CD4-positive, alpha-beta T cell treated with Interferon alpha-2 for 1 hour (primary cell): ENCODE measurements at places on chromosomes 11 and 22.
A peak's percentile ranks its signal among the peaks of the same experiment; 100 is the strongest.

GRCh38 chr11:107708792-107709191 is 3.1 kb downstream of the SLN start:
- no peak for DNase-seq

DNA sequence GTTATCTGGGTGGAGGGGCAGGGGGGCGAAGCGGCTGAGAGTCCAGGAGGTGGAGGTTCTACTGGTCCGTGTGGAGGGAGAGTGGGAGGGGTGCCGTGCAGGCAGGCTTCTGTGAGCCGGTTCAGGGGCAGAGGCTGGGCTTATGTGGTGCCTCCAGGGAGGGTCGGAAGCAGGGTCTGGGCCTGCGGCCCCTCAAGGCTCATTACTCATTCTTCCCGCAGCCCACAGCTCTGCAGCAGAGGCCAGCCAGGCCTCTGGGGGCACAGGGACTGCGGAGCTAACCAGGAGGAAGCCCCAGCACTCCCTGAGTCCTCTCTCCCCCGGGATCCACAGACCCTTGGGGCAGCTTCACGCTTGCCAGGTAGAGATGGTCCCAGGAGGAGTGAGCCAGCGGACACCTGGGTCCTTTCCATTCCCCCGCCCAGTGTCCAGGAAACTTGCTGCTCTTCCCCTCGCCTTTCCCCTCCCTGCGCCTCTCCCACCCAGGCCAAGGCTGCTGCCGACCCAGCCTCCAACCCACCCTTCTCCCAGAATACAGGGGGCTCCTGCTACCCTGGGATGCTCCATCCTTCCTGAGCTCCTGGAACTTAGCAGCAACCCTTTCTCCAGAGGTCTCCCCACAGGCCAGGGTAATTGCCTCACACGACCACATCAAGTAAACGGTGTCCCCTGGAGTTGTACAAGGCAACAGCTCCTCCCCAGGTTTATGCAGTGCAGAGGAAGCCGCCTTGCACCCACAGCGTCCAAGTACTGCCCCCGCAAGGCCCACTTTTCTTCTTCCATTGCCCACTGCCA is 6.3 kb downstream of the NRXN2 start:
- no peak for DNase-seq

DNA sequence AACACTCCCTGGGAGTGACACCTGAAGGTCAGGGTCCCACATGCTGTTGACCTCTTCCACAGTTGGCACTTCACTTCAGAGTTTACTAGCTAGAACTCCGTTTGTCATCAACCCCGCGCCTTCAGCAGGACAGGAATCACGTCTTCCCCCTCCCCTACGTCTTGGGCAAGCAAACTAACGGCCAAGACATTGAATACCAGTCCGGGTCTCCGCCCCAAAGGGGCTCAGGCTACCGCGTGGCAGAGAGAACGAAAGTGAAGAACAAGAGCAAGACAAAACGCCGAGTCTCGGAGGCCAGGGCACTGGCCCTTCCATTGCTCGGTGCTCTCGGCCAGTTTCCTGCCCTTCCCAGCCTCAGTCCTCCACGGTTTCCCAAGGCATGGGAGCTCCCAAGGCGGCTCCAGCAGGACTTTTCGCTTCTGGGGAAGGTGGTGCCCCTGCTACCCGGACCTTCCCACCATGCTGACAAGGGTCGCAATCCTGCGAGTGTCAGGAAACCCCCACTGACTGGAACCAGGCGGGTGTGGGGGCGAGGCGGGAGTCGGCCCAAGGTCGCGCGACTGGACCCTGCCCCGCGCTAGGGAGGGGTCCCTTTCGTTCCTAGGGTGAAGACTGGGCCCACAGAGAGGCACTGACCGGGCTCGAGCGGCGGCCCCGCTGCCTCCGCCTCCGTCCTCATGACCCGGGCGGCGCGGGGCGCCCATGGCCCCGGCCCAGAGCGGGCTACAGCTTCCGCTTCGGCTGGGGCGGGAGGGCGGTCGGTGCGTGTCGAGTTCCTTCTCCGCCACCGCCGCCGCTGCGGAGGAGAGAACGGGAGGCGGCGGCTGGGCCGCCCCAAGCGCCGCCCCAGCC is at the start of gene GUCD1:
GUCD1 (minus strand) TSS at position 826 of the 852 bp plus-strand sequence; CDS start at position 679, 147 bp downstream.
- DNase-seq = no peak

DNA sequence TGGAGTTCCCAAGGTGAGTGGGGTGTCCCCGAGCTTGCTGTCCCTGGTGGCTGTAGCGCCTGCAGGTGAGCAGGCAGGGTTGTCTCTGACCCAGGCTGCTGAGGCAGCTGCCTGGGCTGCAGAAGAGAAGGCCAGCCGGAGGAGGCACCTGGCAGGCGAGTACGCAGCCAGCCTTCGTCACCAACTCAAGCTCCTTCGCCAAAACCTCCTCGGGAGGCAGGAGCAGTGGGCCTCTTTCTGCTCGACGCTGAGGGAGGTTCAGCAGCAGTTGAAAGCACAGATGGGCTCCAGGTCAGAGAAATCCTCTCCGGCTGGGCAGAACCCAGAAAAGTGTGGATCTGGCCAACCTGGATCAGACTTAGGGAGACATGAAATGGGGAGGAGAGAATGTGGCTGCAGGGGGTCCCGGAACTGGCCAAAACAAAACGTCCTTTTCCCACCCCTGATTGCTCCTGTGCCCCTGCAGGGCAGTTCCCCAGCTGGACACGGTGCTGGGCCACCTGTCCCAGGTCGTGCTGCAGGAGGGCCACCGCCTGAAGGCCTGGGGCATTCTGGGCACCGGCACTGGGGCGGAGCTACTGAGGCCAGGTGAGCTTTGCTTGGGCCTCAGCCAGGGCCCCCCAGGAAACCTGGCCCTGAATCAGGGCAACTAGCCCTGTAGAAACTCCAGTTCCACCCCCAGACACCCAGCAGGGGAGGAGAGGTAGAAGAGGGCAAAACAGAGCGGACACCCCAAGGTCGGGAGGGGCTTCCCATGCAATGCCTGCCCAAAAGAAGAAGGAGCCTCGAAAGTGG is 56.7 kb downstream of the BTG4 start:
- no peak for DNase-seq

- no peak for DNase-seq
Observed at GRCh38 chr11:12862696-12863469, 146.2 kb upstream of the RASSF10 start.

GRCh38 chr11:90446207-90446606 is 223.4 kb upstream of the CHORDC1 start:
- DNase-seq = no peak

GRCh38 chr11:130408401-130408890 is 20.0 kb downstream of the ADAMTS8 start:
- DNase-seq = no peak

DNA sequence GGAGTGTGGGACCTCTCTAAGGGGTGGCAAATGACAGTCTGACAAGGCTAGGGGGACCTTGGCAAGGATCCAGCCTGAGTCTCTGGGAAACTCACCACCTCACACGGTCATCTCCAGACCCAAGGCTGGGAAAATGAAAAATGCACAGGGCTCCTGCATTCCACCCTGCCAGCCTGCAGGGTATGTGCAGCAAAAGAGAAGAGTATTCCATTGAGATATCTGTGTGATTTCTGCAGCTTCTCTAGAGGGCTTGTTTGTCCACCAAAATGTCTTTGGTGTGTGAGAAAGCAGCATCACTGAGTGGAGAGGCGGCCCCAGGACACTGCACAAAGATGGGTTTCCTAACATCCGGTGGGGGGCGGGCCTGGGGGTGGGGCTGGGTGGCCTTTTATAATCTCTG is 177.8 kb downstream of the EFCAB6 start:
- DNase-seq = no peak

DNA sequence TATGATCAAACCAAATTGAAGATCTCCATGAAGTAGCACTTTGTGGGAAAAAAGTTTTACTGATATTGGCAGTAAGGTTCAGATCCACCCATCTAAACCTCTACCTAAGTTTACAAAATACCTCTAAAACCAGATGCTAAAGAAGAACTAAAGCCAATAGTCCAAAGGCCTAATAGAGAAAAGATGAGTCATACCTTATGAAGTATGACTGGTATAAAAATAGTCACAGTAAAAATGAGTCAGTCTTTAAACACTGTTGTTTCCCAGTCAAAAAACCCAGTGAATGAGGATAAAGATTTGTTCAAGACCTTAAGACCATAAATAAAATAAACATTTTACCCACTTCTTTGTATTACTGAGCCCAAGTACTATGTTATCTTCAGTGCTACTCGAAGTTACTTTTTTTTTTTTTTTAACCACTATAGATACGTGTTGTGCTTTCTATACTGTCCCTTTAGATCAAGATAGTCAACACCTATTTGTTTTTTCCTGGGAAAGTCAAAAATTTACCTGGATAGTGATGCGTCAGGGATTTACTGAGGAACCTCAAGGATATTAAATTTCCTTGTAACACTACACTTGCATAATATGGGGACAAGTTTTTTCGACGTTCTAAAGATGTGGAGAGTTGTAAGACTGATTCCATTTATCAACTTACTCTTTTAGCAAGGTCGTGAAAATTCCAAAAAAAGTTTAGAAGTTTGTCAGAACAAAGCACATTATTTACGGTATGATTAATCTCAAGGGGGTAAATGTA is 87.3 kb downstream of the CCDC73 start:
- DNase-seq = no peak

GRCh38 chr11:100866453-100866852 is 179.4 kb downstream of the ARHGAP42 start:
- DNase-seq = peak; percentile 1

- DNase-seq = peak; percentile 72
Observed at GRCh38 chr22:28810821-28811491, 10.6 kb upstream of the XBP1 start.

GRCh38 chr22:37330200-37331033 is 48.1 kb downstream of the CYTH4 start:
- peak; percentile 41 for DNase-seq

DNA sequence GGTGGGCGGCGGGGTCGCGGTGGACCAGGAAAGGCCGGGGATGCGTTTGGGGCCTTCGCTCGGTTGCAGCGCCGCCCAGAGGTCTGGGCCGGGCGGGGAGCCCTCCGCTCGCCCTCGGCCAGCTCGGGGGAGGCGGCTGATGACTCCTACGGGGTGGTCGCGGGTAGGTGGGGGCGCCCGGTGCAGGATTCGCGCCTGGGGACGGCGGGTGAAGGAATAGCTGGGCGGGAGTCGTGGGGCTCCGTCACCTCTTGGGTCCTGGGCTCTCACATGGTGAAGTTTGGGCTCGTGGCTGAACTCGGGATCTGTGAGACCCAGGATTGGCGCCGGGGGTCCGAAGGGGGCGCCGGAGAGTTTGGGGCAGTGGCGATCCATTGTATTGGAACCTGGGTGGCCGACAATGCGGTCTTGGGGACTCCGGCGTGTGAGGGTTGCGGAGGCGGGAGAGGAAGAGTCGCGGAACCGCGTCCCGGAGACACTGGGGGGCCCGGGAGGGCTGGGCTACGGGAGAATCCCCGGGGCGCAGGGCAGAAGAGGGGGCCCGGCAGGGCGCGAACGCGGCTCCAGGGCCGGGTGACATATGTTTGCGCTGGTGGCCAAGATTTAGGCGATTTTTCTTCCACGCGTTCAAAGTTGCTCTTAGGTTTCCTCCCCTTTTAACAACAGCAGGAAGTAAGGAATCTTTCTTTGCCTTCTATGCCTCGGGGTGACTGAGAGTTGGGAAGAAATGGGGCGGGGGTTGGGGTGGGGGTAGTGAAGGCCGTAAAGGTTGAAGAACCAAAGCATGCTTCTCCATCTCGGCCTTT is 935 bp downstream of the QSER1 start:
- DNase-seq = peak; percentile 32

DNA sequence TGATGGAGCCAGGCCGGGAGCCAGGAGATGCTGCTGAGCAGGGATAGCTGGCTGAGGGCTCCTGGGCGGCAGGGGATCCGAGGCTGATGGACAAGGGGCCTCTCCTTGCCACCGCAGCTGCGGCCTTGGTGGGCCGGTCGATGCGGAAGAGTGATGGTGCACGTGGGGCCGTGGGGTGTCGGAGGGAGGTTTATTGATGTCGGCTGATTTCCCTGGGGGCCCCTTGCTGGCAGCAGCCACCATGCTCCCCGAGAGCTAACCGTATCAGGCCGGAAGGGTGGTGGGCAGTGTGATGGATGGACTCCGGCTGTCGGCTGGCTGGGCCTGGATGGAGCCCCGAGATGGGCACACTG is 31.0 kb upstream of the CCDC188 start:
- DNase-seq = no peak

DNA sequence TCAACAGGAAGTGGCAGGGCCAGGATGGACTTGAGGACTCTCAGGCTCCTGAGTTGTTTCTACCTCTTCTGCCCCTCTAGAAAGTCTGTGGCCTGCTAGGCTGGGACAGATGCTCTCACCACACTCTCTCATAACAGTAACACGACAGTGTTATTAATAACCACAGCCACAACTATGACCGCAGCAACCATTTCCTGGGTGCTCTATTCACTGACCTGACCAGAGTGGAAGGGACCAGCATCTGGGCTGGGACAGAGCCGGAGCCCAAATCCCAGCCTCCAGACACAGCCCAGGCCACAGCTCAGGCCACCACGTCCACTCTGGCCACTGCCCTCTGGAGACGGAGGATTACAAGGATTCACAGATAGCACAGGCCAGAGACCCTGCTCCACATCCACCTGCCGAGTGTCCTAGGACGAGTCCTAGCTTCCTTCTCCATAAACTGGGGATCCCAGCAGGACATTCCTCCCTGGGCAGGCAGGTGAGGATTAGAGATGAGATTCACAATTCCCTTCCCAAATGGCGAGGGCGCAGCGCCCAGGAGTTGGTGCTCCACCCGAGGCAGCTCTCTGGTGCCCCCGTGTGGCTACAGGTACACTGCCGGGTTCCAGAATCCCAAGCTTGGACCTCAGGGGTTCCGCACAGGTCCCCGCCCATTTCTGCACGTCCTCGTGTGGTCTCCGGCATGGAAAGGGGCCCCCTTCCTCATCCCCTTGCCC is 7.1 kb downstream of the PNPLA5 start:
- DNase-seq = peak; percentile 20

GRCh38 chr11:70471254-70471653 is 72.9 kb downstream of the CTTN start:
- no peak for DNase-seq

- no peak for DNase-seq
Observed at GRCh38 chr11:74022546-74022945, 13.7 kb upstream of the UCP3 start.

GRCh38 chr11:11822946-11823345 is 18.8 kb upstream of the USP47 start:
- no peak for DNase-seq

- DNase-seq = no peak
Observed at GRCh38 chr11:47595029-47595428, 818 bp upstream of the C1QTNF4 start.

DNA sequence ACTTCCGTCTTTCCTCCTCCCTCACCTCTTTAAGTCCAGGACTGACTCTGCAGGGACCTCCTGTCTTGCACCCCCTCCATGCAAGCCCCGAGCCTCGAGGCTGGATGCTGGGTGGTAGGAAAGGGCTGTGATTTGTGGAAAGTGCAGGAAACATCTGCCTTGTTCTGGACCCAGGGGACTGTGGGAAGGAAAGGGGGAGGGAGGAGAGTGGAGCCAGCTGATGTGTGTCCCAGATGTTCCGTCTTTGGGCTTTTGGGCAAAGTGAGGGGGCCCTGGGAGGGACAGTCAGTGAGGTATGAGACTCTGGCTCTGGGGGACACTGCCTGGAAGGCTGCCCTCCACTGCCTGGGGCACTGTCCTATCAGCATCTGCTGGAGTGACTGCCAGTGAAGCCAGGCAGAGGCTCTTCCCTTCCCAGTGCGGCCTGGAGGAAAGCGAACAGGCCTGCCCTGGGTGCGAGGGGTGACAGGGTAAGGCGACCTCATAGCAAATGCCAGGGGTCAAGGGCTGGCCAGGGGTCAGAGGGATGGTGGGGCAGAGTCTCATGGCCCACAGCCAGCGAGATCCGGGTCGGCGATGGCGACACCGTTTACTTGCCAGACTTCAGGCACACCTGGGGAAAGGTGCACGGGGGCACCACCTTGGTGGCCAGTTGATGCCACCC is 1.7 kb downstream of the MRGPRD start:
- no peak for DNase-seq
